ENCODE measurements at places on chromosomes 3 and 15. TPM values are rescaled to one million over a fixed set of nuclear protein-coding genes. Genes with fewer than 3 reads are reported as not detected.
A peak's percentile ranks its signal among the peaks of the same experiment; 100 is the strongest.

- DNase-seq: no peak
These were observed 17.0 kb downstream of the NISCH start for GRCh38 chr3:52472239-52473000.

GRCh38 chr3:162366166-162366766 is 869.7 kb downstream of the OTOL1 start:
- no peak for DNase-seq

Gene SUSD5
- total RNA-seq: 3.6 TPM

- DNase-seq: no peak
These were observed 309.4 kb upstream of the STT3B start for GRCh38 chr3:31223278-31223677.

Gene CADPS
- total RNA-seq: 79.7 TPM

Gene NME9
- 5.6 TPM for total RNA-seq

DNA sequence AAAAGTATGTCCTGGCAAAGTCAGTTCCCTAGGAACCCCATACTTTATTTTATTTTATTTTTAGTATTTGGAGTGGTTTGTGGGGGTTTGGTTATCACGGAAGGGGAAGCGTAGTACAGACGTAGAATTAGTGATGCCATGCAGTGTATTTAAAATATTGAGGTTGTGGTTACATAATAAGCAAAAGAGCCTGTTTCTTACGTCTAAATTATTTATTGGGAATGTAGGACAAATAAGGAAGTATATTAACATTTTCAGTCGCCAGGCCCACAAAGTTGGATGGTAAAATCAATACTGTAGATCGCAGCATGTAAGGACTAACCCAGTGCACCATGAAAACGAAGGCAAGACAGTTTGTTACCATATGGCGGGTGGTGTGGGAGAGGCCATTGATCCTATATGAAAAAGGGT is 558 bp downstream of the DTWD1 start:
- DNase-seq: peak; percentile 55

- DNase-seq: no peak
These were observed 419.9 kb upstream of the RARB start for GRCh38 chr3:25007974-25008658.

Gene SLC25A20
- total RNA-seq: 21.6 TPM

DNA sequence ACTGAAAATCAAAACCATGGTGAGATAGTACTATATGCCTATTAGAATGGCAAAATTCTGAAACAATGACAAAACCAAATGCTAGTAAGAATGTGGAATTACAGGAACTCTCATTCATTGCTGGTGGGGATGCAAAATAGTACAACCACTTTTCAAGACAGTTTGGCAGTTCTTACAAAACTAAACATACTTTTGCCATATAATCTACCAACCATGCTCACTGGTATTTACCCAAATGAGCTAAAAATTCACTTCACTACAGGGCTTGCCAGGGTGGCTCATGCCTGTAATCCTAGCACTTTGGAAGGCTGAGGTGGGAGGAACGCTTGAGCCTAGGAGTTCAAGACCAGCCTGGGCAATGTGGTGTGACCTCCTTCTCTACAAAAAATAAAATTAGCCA is 40.0 kb downstream of the MYO9A start:
- no peak for DNase-seq

Gene PTPRG
- 65.5 TPM for total RNA-seq

DNA sequence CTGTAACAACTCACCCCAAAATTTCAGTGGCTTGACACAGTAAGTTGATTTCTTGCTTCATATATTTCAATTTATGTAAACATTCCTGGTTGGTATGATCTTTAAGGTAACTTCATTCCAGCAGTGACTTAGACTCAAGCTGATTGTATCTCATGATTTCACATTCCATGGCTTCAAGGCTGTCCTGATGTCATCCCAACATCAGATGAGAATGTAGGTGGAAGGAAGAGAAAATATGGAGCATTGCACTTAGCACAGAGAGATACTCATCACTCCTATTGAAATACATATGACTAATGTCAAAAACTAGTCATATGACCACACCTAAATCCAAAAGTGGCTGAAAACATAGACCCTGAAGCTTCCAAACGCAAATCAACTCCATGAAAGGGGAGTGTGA is 793.8 kb downstream of the TBL1XR1 start:
- DNase-seq: no peak

GRCh38 chr15:67161412-67161811 is 93.0 kb downstream of the AAGAB start:
- DNase-seq: no peak

DNA sequence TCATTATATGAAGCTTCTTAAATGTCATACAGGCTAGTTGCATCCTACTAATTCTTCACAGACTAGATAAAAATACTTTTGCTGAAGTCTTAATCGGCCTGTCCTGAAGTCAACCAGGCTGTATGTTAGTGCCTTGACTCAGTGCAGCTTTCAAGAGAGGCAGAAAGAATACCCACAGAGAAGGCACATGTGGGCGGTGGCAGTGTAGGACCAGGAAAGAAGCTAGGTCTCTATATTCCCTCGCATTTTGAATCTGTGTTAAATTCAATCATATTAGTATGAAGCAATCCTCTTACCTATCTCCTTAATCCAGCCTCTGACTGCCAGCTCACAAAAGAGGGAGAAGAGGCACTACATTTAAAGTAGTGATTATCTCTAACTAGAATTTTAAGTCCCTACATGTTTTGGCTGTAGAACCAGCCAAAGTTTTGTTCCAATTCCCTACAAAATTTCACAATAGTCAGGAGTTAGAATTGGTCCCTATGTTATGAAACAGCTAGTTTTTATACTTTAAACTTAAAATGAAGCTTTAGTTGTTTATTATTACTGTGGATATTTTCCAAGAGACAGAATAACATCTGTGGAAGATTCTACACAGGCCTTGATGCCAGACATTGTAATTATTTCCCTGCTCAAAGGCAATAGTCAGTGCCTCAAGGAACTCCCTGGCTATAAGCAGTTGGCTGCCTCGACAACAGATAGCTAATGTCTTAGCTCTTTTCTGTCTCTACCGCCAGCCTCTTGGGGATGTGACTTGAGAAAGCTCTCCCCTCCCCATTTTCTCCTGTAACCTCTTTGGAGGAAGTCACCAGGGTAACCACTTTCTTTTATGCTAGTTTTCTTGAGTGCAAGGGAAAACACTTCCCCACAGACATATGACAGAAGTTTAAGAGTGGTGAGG is 31.9 kb downstream of the CRTC3 start:
- no peak for DNase-seq

Gene INSYN1
- total RNA-seq: 24.2 TPM

- no peak for DNase-seq
These were observed 1022.7 kb downstream of the IGSF11 start for GRCh38 chr3:118011910-118012309.

DNA sequence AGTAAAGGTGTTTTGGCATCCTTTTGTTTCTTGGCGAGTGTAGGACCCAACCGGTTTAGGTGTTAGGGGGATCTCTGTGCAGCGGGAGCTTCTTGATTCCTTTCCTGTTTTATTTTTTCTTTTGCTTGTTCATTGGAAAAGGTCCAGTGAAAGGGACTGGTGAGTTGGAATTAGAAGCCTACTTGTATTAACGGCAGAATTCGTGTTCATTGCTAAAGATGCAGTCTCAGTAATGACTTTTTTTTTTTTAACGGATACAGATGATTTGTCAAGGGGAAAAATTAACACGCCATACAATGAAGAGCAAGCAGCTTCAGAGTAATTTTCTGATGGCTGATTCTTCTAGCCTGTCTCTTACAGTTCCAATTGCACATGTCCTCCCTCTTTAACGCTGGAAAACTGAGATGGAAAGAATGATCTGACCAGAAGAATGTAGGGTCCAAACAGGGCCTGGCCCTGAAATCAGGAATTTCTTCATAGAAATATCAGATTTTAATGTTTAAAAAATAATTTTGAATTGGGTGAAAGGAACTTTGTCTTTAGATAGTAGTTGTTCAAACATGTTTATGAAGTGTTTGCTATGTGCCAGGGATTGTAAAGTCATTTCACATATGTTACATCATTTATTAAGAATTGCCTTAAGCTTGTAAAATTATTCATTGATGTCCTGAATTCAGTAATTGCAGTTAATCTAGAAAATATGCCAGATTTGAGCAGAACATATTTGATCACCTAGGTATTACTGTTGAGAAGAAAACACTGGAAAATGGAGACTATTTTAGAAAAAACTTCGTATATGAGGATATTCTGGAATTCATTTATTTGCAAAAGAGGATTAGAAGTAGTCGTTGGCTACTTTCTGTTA is 1.4 kb downstream of the MAPK6 start:
- DNase-seq: peak; percentile 64

DNA sequence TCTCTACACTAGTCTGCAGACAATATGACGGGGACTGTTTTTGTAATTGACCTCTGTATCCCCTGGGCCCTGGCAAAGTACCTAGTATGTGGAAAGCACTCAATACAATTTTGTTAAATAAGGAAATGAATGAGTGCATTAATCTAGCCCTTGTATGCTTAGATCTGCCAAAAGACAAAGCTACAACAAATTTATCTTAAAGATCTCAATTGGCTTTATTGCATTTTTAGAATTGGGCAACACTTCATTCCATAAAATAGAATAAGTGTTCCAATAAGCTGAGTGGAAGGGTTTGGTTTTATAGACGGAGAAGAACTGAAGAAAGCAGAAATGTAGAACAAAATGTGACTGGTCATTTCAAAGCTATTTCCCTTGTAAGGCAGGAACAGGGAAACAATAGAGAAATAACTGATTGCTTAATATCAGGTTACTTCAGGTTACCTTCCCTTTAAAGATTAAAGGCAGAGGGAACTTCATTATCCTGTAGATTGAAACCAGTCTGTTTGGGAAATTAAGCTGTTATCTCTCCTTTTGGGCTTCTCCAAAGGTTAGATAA is 108.3 kb upstream of the MME start:
- no peak for DNase-seq

Gene TUSC7
- not detected for total RNA-seq

DNA sequence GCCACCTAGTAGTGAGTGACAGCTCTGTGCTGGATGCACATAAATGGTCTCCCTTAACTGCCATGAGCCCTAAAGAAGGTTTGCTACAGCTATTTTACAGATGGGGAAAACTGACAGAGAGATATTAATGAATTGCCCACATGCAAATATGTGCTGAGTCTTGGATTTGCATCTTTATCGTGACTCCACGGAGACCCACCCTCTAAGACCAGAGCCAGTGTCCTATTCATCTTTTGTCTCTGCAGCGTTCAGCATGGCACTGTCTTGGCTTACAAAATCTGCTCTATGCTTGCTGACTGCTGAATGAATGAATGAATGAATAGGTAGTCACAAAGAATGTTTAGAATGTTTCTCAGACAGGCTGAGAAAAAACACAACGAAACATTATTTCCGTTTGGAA is 48.3 kb downstream of the BTD start:
- DNase-seq: no peak

Gene DAZL
- total RNA-seq: 0.06 TPM

Gene FGD5
- total RNA-seq: 12.1 TPM

Gene UQCRC1
- 186 TPM for total RNA-seq

Gene EOMES
- total RNA-seq: 0.20 TPM

- no peak for DNase-seq
These were observed 44.3 kb downstream of the ADGRG7 start for GRCh38 chr3:100653604-100654294.

DNA sequence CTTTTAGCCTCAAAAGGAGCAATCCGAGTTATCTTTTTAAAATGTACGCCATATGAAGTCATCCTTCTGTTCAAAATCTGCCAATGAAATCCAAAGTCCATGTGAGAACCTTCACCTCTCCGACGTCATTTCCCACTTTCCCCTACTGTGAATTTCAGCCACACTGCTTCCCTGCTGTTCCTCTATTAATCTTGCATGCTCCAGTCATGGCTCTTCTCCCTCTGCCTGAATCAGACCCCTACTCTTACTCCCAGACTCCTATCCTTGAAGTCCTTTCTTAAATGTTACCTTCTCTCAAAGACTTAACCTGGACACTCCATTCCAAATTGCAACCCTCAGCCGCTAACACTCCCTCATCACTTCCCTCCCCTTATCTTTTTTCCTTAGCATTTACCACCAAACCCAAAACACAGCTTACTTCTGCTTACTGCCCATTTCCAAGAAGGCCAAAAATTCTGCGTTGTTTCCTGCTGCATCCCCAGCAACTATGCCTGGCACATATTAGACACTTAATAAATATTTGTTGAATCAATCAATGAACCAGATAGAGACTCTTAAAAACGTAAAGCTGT is 1.2 kb downstream of the NKIRAS1 start:
- DNase-seq: peak; percentile 29

Gene CP
- 48.7 TPM for total RNA-seq

- DNase-seq: no peak
These were observed 99.2 kb upstream of the SAMMSON start for GRCh38 chr3:69900331-69900730.

Gene SAMMSON
- total RNA-seq: 0.40 TPM

Gene PLAAT1
- 9.3 TPM for total RNA-seq

Gene PTH1R
- 7.8 TPM for total RNA-seq

DNA sequence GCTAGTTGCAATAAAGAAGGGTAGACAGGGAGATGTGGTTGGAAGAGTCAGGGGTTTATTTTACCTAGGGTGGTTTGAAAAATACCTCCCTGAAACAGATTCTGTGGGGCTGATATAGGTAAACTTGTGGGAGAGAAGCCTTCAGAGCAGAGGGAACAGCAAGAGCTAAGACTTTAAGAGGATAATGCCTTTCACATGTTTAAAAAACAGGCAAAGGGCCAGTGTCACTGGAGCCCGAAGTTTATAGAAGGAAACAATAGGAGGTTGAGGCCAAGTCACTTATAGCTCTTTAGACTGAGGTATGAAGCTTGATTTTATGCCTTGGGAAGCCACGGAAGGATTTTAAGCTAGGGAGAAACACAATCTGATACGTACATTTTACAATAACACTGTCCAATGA is 448.7 kb downstream of the TAFA4 start:
- no peak for DNase-seq

Gene TMEM207
- total RNA-seq: not detected

Gene SLC38A3
- 10.5 TPM for total RNA-seq

DNA sequence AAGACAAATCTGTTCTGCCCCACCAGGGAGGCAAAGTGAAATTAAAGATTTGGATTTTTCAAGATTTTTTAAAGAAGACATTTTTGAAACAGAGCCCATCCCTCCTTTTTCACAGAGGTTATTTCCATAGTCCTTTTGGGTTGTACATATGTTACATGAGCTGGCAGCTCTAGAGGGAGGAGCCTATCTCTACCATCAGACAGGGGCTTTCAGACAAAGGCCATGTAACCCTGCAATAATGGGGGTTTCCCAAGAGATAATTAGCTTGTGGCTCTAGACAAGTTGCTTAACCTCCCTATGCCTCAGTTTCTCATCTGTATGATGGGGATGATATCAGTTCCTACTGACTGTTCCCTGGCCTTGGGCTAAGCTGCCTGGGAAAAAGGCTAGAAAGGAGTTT is 8.0 kb upstream of the TBC1D21 start:
- DNase-seq: no peak

GRCh38 chr3:50418850-50419249 is 59.5 kb upstream of the TMEM115 start:
- no peak for DNase-seq

Data from spinal cord (tissue), 10 donors.